ENCODE measurements at places on chromosomes 5 and 9.

GRCh38 chr9:86812616-86813015, 134.7 kb downstream of the GAS1 start:
- no peak for DNase-seq

DNA sequence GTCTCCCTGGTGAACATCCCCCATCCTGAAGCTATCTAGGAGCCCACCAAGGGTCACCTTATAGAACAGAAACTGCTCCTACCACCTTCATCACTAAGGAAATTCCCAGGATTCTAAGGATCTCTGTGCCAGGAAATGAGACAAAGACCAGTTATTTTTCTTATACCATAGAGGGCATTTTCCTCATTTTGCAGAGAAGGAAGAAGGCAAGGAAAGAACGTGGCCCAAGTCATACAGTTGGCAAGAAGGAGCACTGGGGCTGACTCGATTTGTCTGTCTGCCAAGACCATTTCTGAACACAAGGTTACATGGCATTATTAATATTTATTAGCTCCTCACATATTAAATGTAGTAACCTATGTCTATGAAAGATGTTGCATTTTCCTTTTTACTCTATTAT, 49.6 kb upstream of the TNFSF15 start:
- no peak for DNase-seq

DNA sequence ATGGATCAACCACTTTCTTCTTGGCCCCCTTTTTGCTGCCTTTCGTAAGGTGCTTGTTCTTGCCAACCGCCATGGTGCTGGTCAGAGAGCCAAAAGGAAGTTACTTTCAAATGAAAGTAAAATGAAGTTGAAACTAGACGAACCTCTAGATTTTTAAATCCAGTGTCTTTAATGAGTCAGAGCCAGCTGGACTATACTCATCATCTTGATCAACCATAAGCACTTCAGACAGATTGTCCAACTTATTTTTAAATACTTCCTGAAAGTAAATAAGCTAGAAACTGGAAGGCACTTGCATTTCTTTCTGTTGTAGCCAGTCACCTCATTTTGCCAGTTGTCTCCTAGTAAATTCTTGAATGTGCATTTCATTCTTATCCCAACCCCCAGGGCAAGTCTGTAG, 48.9 kb downstream of the JMY start:
- no peak for DNase-seq

GRCh38 chr9:129906298-129906697, 71.0 kb downstream of the USP20 start:
- DNase-seq = no peak

DNA sequence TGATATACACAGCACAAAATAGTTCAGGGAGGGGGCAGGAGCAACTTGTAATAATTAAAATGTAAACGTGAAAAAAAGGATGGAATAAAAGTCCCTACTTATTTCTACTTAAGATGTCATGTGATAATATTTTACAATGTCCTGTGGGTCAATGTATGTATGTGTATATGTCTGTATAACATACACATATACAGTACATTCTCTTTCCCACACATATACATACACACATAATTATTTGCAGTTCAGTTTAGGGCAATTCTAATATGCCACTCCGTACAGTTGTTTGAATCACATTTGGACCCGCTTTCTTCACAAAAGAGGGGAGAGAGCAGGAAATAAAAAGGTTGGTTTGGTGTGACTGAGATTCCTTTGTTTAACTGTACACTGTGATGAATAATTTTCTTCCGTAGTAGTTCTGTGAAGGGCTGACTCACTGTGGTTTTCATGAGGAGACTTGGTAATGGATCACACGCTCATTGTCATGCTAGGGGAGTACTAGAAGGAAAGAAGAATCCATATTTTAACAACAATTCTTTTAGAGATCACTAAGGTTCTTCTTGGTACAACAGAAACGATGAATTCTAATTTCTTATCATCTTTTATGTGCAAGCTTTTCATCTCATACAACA, 26.2 kb upstream of the ACOT12 start:
- no peak for DNase-seq

- no peak for DNase-seq
These were observed 27.6 kb downstream of the TLX3 start for GRCh38 chr5:171336521-171337209.

GRCh38 chr5:35198686-35199085, 31.6 kb downstream of the PRLR start:
- DNase-seq = no peak

DNA sequence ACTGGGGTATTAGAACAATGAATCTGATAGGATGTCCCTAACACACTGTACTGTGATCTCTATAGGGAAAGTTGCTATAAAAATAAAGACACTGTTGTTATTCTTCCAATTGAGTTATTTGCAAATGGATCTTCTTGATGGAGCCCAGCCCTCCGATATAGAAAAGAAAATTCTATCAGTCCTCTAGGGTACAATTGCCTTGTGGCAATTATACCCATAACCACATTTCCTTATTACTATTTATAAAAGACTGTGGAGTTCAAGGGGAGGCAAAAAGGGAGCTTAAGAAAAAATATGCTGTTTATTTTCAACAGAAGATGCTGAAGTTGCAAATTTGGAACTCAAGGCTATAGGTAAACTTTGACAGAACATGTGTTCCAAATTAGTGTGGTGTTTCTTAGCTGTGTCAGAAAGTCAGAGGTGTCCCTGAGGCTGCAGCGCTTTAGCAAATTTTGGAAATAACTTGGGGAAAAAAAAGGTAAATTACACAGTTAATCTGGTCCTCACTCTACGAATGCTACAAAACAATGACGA, 116.5 kb downstream of the NFIB start:
- DNase-seq = no peak

- DNase-seq = no peak
These were observed 127.2 kb upstream of the SLC30A5 start for GRCh38 chr5:68966596-68966995.

GRCh38 chr5:143054480-143054941, 284.3 kb downstream of the ARHGAP26 start:
- no peak for DNase-seq

DNA sequence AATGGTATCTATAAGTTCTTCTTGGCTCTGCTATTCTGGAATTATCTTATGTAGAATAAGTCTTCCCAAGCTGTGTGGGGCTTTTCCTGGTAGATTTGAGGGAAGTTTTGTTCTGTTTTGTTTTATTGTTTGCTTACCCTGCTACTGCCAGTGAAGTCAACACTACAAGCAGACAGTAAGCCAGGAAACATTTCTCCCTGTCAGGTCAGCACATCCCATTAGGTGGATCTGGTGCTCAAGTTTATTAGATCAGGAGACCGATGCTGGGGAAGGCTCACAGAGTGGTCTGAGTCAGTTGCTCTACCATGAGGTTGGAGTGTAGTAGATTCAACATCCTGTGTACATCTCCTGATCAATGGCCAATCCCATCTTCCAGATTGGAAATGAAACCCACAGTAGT, 79.1 kb downstream of the ADRB2 start:
- DNase-seq = no peak
